Astrocyte (in vitro differentiated cells and primary cell): ENCODE measurements at places on chromosomes 11 and 22. TPM values are rescaled to one million over a fixed set of nuclear protein-coding genes. Genes with fewer than 3 reads are reported as not detected.

DNA sequence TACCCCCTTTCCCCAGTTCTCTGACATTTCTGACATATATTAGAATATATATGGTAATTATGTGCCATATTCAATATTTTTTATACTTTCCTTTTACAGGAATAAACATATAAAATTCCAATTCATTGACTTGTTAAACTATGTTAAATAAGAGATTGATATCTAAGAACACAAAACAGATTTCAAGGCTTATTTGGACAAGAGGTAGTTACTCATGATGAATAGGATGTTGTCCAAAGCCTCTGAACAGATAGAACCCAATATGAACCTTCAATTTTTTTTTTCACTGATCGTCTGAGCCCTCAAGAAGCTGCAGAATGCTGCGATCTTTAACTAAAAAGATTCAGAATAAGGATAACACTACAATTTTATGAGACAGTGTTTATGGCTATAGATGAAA, 340.3 kb downstream of the LUZP2 start:
- no peak for DNase-seq

DNA sequence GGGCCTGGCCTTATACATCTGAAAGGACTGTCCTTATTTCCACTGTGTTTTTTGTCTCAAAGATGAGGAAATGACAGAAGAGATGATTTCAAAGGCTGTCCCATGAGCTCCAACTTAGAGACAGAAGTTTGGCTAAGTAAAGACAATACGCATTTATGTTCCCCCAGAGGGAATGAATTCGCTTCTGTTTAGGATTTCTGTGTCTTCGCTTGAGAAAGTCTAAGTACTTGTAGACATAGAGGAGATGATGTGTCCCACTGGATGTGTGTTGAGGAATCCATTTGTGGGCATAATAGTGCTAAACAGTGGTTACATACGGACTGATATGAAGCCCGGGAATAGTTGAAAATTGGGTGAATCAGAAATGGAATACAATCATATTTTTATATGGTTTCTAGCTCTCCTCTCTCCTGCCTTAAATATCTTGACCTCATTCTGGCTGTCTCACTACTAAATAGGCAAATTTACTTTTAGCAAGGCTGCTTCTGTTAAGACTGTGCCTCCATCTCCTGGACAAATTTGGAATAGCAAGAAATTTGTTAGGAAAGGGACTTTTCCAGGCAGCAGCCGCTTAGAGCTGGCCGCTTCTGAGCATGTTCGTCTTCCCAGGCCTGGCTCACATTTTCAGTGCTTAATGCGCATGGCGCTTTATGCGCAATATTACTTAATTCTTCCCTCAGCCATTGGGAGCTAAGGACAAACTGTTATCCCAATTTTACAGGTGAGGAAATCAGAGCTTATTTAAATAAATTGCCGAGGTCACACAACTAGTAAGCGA, 1.9 kb upstream of the PEX26 start:
- DNase-seq, result peak; percentile 66

DNA sequence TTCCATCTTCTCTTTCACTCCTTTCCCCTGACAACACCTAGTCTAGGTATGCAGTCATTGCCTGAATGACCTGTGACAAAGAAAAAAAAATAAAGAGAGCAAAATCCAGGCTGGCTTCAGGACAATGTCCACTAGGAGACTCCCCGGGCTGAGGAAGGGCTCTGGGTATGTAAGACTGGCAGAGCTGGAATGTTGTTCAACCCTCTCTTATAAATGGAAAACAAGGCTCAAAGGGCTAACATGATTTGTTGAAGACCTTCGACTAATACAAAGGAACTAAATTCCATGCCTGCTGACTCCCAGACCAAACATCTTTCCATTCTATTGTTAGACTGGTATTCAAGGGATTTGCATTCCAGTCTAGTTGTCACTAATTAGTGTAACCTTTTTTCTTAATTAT, 122.2 kb downstream of the ARL14EP start:
- no peak for DNase-seq

DNA sequence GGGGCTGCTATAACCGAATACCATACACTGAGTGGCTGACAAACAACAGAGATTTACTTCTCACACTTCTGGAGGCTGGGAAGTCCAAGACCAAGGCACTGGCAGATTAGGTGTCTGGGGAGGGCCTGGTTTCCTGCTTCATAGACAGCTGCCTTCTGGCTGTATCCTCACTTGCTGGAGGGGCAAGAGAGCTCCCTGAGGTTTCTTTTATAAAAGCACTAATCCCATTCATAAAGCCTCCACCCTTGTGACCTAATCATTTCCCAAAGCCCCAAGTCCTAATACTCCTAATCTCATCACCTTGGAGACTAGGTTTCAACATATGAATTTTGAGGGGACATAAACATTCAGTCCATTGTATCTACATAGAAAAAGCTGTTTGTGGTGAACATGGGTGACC, 131.8 kb downstream of the KIRREL3 start:
- DNase-seq, result no peak

- DNase-seq, result peak; percentile 58
These were observed 17.9 kb downstream of the KCNE3 start for GRCh38 chr11:74449369-74449931.

GRCh38 chr11:14583252-14584034, 60.2 kb upstream of the PDE3B start:
- DNase-seq, result no peak

- DNase-seq, result no peak
These were observed 54.9 kb downstream of the ARHGAP8 start for GRCh38 chr22:44807232-44807631.

The SLC37A2 gene
- 0.62 and 1.3 TPM in 2 replicates for total RNA-seq

GRCh38 chr11:35040221-35040942, 98.6 kb upstream of the CD44 start:
- DNase-seq, result peak; percentile 86

DNA sequence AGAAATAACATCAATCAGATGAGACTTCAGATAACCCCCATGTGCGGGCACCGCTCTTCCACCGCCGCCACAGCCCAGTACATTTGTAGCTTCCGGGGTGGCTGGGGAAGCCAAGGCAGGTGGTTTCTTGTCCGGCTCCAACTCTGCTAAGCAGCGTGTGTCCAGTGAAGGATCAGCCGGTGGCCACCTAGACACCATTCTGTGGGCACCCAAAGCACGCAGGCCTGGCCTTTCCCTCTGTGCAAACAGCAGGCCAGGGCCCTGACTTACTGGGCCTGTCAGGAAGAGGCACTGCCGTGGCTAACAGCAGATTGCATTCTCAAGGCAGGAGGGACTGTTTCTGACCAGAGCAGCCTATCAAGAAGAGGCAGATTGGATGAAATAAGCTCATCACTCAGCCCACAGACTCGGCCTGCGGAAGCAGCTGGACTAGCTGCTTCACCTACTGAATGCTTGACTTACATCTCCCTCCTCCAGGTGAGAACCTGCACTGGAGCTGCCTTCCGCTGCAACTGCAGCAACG, 74.8 kb downstream of the ETS1 start:
- DNase-seq, result no peak

DNA sequence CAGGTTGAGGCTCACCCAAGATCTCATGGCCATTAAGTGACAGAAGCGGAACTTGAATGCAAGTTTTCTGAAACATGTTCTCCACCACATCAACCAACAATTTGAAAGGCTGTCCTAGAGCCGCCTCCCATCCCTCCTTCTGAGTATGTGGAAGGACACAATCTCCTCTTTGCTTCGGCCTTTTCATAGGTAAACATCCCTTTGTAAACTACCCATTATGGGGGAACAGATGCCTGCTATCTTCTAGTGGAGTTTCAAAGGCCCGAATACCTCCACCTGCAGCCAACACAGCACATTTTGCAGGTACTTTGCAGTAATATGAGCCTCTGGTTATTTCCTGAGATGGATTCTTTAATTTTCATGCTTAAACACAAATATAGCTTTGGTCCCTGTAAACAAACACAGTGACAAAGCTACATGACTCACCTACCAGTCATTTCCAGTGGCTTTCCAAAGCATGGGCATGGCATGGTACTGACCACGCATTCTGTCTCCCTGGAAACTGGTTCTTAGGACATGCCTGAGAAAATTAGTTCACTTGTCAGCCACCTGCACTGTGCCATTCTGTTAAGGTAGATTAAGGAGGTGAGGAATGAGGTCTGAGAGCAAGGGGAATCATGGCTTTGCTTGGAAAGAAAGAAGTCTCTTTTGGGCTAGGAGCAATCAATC, 60.2 kb downstream of the EHF start:
- DNase-seq, result peak; percentile 33

- no peak for DNase-seq
These were observed 623 bp downstream of the NDUFS8 start for GRCh38 chr11:68031144-68031464.

The IL18 gene
- total RNA-seq, result 2.1 and 5.3 TPM in 2 replicates

The BCO2 gene
- total RNA-seq, result 0.48 and 0.62 TPM in 2 replicates
